Hematopoietic multipotent progenitor cell treated with erythropoietin and hydrocortisone succinate and interleukin-3 and kit ligand, for 6 days (in vitro differentiated cells): ENCODE measurements at places on chromosomes 1 and 21.

- DNase-seq = no peak
These were observed 1600.6 kb upstream of the B3GALT2 start for GRCh38 chr1:194787001-194787400.

DNA sequence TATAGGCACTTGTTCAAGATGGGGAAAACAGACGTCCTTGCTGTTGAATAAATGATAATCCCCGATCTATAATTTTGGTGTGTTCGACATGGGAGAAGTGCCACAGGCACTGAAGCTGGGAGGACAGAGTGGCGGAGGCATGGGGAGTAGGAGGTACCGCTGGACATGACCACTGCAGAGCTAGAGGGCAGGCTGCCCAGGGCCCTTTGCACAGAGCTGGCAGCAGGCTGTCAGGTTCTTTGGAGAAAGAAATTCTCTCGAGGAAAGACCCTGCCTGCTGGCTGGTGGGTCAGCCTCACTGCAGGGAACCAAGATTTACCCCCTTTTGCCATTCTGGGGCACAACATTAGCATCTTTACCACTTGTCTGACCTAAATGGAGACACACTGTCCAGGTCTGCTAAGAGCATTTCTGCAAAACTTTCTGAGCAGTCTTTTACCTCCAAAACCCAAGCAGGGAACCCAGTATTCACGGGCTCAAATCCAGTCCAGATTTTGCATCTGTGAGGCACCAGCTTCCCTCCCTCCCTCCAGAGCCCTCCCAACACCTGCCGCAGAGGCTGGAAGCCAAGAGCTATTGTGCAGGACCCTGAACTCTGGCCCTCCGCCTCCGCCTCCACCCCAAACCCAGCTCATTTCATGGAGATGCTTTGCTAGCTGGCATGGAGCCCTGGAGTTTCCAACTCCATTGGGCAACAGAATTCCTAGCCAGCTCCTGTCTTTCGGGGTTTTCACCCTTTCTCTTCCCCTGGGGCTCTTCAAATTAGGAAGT, 142.3 kb downstream of the PLXNA2 start:
- no peak for DNase-seq

DNA sequence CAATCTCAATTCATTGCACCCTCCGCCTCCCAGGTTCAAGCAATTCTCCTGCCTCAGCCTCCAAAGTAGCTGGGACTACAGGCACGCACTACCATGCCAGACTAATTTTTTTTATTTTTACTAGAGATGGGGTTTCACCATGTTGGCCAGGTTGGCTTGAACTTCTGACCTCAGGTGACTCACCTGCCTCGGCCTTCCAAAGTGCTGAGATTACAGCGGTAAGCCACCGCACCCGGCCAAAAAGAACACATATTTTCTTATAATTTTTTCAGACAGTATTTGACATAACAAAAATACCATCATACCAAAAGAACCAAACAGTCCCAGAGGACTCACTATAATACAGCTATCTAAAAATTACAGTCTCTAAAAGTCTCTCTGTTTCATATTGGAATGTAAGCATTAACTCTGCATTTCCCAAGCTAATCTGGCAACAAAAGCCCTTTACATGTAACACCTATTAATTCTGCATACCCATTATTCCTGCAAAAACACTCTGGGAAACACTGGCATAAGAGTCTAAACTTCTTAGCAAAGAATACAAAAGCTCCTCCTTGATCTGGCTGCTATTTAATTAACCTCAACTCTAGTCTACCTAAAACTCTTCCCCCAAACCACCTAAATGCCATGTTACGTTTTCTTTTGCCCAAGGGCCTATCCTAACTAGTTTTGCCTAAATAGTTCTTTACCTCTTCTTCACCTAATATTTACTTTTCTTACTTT, 26.9 kb downstream of the WDR26 start:
- DNase-seq = no peak

GRCh38 chr1:173864179-173864867, 3.5 kb downstream of the GAS5 start:
- DNase-seq = peak; percentile 22
